ENCODE measurements at places on chromosomes 2 and 18.

GRCh38 chr2:205133544-205133943, 548.8 kb upstream of the NRP2 start:
- no peak for DNase-seq

DNA sequence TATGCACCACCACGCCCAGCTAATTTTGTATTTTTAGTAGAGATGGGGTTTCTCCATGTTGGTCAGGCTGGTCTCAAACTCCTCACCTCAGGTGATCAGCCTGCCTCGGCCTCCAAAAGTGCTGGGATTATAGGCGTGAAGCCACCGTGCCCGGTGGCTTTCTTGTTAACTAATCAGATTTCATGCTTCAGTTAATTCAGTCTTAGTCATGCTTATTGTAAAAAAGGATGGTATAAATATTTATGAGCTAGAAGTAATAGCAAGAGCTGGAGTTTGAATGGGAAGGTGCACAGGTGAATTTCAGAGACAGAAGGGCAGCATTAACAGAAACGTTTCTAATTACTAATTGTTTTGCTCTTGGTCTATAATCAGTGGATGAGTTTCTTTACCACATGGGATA, 10.3 kb downstream of the GEMIN6 start:
- no peak for DNase-seq

DNA sequence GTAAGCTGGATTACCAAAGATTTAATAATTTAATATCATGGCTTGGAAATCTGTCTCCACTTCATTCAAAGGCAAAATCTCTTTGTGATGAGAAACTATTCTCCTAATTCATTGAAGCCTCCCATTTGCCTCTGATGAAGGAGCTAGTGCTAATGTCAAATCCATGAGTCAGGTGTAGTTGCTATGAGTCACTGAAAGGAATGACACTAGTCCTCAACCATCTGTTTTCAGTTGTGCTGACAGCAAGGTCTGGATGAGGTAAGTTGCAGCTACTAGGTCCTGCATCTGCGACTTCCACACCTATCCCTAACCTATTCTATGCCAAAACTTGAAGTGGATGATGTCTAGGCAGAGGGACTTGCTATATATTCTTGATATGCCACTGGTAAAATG, 324.0 kb upstream of the UBE2E3 start:
- peak; percentile 81 for DNase-seq

DNA sequence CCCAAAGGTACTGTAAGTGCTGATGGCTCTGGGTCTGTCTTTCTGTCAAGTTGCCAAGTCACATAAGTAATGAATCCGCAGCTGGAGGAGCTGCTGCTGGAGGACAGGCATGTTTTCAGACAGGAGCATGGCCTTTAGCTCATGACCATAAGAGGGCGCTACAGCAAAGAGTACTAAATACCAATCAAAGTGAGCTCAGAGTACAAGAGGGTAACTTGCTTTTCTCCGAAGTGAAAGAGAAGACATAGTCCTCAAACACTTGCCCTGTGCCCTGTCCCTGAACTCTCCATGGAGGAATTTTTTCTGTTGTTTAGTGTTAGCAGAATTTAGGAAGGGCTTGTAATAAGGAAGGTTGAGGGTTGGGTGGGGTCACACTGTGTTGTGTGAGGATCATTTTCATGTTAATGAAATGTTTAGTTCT, 58.0 kb upstream of the EML6 start:
- peak; percentile 75 for DNase-seq

GRCh38 chr2:77207331-77207730, 314.8 kb downstream of the LRRTM4 start:
- DNase-seq = no peak

DNA sequence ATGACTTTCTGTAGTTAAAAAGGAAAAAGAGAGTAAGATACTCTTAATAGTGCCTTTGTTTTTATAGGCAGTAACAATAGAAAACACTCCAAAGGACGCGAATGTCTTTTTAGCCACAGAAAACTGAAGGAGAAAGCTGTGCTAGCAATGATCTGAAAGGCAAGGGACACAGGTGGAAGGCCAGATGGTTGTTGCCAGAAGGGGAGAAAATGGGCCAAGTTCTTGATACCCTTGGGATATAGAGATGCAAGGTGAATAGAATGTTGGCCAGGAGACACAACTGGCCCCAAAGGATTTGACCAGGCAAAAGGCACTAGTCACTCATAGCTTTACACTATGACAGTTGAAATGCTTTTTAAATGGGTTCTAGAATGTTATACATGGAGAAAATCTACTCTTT, 180.0 kb downstream of the NRXN1 start:
- no peak for DNase-seq

DNA sequence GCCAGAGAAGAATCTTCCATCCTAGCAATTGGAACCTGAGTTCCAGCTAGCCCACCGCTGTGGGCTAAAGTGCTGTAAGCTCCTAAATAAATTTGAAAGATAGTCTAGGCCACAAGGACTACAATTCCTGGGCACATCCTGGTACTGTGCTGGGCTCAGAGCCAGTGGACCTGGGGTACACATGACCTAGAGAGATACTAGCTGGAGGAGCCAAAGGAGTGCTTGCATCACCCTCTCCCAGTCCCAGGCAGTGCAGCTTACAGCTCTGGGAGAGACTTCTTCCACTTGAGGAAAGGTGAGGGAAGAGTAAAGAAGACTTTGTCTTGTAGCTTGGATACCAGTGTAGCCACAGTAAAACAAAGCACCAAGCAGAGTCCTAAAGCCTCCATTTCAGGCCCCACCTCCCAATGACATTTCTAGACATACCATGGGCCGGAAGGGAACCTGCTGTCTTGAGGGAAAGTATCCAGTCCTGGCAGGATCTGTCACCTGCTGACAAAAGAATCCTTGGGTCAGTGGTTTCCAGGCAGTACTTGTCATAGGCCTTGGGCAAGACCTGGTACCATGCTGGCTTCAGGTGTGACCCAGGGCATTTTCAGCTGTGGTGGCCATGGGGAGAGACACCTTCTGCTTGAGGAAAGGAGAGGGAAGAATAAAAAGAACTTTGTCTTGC, 89.5 kb downstream of the TMEM185B start:
- peak; percentile 9 for DNase-seq

- no peak for DNase-seq
These were observed 59.1 kb upstream of the NABP1 start for GRCh38 chr2:191618786-191619185.

DNA sequence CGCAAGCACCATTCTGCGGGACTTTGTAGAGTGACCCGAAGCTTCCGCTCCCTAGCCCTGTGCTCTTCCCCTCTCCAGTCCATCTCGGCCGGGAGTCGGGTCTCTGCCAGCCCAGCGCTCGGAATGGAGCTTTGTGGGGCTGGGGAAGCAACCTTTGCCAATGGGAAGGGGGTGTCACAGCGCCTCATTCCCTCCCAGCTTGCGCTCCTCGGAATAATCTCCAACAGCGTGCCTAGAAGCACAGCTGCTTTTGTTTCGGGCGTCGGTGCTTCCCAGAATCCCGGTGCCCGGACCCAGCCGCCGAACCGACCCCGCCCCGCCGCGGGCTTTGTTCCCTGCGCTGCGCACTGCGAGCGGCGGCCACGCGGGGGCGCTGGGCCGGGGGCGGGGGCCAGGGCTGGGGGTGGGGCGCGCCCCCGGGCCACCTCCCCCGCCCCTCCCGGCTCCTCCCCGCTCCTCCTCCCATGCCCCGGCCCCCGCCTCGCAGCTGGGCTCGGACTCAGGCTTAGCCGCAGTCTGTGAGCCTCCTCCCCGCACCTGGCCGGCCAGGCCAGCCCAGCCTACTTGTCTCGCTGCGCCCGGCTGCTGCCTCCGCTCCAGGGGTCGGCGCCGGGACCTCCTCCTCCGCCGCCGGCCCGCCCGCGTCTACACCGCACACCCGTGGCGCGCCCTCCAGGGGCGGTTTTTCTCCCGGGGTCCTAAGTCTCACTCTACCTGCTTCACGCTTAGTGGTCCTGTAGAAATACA, 77.7 kb upstream of the SMAD2 start:
- DNase-seq = peak; percentile 38

DNA sequence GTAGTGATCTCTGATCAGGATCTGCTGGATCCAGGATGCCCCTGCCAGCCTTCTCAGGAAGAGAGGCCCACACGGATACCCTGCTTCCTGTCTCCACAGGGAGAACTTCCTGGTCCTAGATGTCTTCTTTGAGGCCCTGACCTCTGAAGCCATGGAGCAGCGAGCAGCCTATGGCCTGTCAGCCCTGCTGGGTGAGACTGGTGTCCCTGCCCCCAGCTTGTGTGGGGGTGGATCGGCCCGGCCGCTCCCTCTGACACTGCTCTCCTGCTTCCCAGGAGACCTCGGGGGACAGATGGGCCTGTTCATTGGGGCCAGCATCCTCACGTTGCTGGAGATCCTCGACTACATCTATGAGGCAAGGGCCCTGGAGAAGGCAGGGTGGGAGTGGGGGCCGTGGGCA, 6.6 kb downstream of the CHPF start:
- DNase-seq = no peak

GRCh38 chr2:212770240-212770639, 231.6 kb upstream of the ERBB4 start:
- DNase-seq = peak; percentile 2

DNA sequence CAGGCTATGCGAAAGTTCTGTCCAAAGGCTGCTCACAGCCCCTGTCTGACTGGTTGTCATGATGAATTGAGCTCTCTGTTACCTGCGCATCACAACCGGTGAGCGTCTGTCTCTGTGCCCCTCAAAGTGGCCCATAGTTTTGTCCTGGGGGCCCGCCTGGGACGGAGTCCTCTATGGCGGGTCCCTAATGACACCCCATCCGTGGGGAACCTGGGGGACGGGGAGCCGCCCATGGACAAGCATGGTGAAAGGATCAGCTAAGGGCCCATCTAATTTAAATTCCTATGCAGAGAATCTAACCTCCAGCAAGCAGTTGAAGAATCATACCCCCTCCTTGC, 473 bp downstream of the ELMOD3 start:
- peak; percentile 34 for DNase-seq

DNA sequence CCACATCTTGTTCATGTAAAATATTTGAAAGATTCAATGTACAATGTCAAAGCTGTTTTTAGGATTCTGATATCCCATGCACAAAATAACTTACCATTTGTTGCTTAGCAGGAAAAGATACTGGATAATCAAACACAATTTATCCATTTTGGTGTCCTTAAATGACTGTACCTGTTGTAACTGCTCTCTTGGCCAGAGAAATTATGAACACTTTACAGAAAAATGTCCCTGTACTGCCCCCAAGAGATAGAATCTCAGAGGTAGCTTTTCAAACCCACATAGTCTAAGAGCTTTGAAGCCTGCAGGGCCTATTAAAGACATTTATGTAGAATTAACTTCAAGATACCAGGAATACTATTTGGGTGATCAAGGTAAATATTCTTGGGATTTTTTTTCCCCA, 12.2 kb upstream of the ME2 start:
- peak; percentile 34 for DNase-seq

GRCh38 chr2:21781962-21782361, 658.2 kb downstream of the TDRD15 start:
- DNase-seq = no peak

DNA sequence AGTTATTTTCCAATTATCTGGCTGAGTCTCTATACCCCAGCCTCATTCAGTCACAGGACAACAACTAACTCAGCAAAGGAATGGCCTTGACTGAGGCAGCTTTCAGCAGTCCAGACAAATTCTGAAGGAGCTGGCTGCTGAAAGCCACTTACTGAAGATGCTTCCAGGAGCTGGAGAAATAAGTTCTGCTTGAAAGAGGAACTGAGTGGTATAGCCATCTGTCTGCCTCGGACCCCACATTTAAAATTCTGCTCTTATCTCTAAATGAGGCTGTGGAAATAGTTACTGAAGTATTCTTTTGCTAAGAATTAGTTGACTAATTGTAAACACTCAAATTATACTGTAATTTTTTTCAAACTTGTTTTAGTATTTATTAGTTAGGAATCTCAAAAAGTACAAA, 9.1 kb upstream of the GPD2 start:
- DNase-seq = no peak

DNA sequence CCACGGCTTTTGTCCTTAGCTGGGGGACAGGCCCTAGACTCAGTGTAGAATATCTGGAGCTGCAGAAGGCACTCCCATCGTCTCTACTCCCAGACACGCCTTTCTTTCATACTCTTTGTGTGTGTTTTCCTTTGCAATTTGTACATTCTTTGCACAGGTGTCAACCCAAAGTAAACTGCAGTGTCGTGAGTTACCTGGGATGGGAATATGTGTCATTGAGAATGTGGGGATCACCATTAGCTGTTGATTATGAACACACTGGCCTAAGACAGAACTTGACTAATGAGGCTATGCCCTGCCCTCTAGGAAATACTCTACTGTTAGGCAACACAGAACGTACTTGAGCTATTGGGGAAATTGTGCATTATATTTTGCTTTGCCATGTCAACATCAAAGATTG, 233.3 kb downstream of the SETBP1 start:
- DNase-seq = no peak

GRCh38 chr2:151032741-151033191, 228.9 kb downstream of the RBM43 start:
- DNase-seq = peak; percentile 93

All from GM23248 (cell line).